ENCODE measurements at places on chromosomes 16 and 17. TPM values are rescaled to one million over a fixed set of nuclear protein-coding genes. Genes with fewer than 3 reads are reported as not detected.
A peak's percentile ranks its signal among the peaks of the same experiment; 100 is the strongest.

- H3K36me3 ChIP-seq, result no peaks in the 10 kb centered on the region
- H3K27ac ChIP-seq, result no peak overlapping the region
- DNase-seq, result no peak
Observed at GRCh38 chr16:68227183-68227793, 8.6 kb downstream of the ESRP2 start.

GRCh38 chr17:68197091-68197996 is 50.5 kb upstream of the AMZ2 start:
- H3K36me3 ChIP-seq, result no peaks in the 10 kb centered on the region
- peaks cover 20% of the 10 kb centered on the region for H3K4me1 ChIP-seq
- DNase-seq, result no peak

DNA sequence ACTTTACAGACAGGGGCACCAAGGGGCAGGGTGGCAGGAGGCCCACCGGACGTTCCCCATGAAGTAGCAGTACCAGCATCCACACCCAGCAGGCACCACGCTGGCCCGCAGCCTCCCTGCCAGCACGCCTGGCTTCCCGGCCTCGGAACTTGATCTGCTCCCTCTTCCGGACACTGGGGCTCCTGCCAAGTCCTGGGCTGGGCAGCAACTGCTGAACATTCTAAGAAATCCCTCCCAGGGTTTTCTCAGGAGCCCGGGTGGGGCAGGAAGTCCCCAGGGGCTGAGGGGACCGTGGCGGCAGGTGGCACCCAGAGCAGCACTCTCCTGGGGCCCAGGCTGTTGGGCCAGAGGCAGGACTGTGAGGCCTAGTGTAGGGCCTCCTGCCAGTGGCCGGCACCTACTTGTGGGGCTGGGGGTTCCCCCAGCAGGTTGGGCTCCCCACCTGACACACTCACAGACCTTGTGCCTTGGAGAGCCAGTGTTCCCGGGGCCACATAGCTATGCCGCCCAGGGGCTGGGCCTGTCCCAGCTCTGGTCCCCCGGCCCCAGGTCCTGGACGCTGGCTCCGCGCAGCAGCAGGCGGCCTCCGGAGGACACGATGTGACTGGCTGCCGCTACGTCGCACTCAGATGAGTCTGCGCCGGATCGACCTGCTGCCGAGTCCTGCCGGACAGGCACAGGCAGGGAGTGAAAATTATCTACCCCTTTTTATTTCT is 86.2 kb upstream of the CBX4 start:
- no peaks in the 10 kb centered on the region for H3K27me3 ChIP-seq
- H3K4me1 ChIP-seq, result peaks cover 7% of the 10 kb centered on the region
- H3K36me3 ChIP-seq, result no peaks in the 10 kb centered on the region
- no peak overlapping the region for H3K27ac ChIP-seq
- no peak overlapping the region for H3K4me3 ChIP-seq
- no peak for DNase-seq

GRCh38 chr16:3259836-3260235 is 3.4 kb upstream of the MEFV start:
- H3K4me1 ChIP-seq, result no peaks in the 10 kb centered on the region
- no peaks in the 10 kb centered on the region for H3K36me3 ChIP-seq
- DNase-seq, result no peak
- no peak overlapping the region for H3K27ac ChIP-seq

DNA sequence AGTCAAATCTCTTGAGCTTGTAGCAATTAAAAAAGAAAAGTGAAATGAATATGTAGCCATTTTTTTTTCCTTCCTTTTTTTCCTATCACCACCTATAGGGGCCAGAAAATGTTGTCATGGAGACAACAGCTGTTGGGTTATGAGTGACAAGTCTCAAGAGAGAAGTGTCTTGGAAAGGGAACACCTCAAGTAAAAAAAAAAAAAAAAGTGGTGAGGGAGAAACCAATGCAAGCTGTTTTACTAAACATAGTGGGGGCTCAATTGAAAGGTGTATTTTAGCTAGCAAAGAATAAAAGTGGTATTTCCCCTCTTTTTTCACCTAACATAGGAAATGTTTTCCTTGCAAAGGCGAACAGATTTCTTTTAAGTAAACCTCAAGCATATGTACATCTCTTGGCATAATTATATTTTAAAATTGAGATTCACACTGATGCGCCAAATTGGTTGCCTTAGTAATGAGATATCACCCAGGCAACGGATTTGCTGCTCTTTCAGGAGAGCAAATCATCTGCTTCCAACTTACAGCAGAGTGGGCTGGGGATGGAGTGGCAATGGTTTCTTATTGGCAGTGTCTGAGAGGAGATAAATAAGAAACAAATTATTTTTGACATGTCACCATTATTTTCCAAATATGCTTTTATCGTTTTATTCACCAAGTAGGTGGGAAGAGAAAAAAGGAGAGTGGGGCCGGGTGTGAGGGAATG is 183.6 kb downstream of the MYO1D start:
- no peak for DNase-seq
- H3K4me1 ChIP-seq, result no peaks in the 10 kb centered on the region
- no peak overlapping the region for H3K27ac ChIP-seq
- no peaks in the 10 kb centered on the region for H3K36me3 ChIP-seq
- H3K4me3 ChIP-seq, result no peak overlapping the region
- no peaks in the 10 kb centered on the region for H3K27me3 ChIP-seq

GRCh38 chr16:90009172-90009899 is 9.9 kb downstream of the DBNDD1 start:
- H3K27me3 ChIP-seq, result no peaks in the 10 kb centered on the region
- H3K36me3 ChIP-seq, result no peaks in the 10 kb centered on the region
- no peak overlapping the region for H3K27ac ChIP-seq
- H3K4me3 ChIP-seq, result no peak overlapping the region
- DNase-seq, result no peak

- no peak overlapping the region for H3K27ac ChIP-seq
- H3K36me3 ChIP-seq, result no peaks in the 10 kb centered on the region
- no peak overlapping the region for H3K4me3 ChIP-seq
- no peaks in the 10 kb centered on the region for H3K27me3 ChIP-seq
- peak; percentile 19 for DNase-seq
- no peaks in the 10 kb centered on the region for H3K4me1 ChIP-seq
Observed at GRCh38 chr17:39950871-39951348, 11.9 kb upstream of the GSDMA start.

- H3K4me1 ChIP-seq, result no peaks in the 10 kb centered on the region
- no peak overlapping the region for H3K4me3 ChIP-seq
- no peak for DNase-seq
- no peak overlapping the region for H3K27ac ChIP-seq
- H3K36me3 ChIP-seq, result no peaks in the 10 kb centered on the region
- no peaks in the 10 kb centered on the region for H3K27me3 ChIP-seq
Observed at GRCh38 chr16:23521037-23521743, 10.9 kb upstream of the GGA2 start.

GRCh38 chr17:77738751-77739531 is 219.6 kb upstream of the TNRC6C start:
- no peaks in the 10 kb centered on the region for H3K36me3 ChIP-seq
- no peak overlapping the region for H3K27ac ChIP-seq
- H3K4me1 ChIP-seq, result peaks cover 9% of the 10 kb centered on the region
- DNase-seq, result no peak
- no peak overlapping the region for H3K4me3 ChIP-seq

DNA sequence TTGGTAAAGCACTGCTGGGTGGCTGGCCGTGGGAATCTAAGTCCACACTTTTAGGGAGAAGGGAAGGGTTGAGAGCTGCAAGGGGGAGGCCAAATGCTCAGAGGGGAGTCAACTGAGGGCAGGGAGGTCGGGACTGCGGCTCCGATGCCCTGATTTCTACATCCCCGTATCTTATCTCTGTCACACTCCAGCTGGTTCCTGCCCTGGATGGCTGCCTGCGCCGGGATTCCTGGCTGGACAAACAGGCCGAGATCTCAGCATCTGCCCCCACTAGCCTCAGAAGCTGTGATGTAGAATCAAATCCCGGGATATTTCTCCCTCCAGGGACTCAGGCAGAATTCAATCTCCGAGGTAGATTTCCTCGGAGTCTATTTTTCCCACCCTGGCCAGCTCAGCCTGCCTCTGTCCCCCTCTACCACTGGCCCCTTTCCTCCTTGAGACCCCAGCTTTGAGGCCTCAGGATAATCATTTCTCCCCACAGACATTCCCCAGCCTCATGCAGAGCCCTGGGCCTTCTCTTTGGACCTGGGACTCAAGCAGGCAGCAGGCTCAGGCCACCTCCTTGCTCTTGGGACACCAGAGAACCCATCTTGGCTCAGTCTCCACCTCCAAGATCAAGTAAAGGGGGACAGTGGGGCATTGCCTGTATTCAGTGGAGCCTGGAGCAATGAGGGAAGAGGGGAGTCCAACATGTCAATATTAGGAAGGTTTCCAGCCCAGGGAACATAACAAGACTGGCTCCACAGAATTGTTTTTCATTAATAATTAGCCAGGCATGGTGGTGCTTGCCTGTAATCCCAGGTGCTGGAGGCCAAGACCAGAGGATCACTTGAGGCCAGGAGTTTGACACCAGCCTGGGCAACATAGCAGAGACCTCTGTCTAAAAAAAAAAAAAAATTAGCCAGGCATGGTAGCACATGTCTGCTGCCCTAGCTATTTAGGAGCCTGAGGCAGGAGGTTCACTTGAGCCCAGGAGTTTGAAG is 1.8 kb downstream of the SHBG start:
- no peak for DNase-seq
- no peak overlapping the region for H3K27ac ChIP-seq
- no peak overlapping the region for H3K4me3 ChIP-seq

- no peak overlapping the region for H3K4me3 ChIP-seq
- DNase-seq, result no peak
- H3K27ac ChIP-seq, result no peak overlapping the region
- peaks cover 3% of the 10 kb centered on the region for H3K4me1 ChIP-seq
- no peaks in the 10 kb centered on the region for H3K36me3 ChIP-seq
Observed at GRCh38 chr16:66874079-66874775, 6.1 kb upstream of the PDP2 start.

GRCh38 chr16:16121185-16121727 is 102.0 kb downstream of the ABCC6 start:
- H3K27me3 ChIP-seq, result no peaks in the 10 kb centered on the region
- no peak for DNase-seq
- no peak overlapping the region for H3K27ac ChIP-seq
- no peaks in the 10 kb centered on the region for H3K4me1 ChIP-seq
- H3K36me3 ChIP-seq, result no peaks in the 10 kb centered on the region

DNA sequence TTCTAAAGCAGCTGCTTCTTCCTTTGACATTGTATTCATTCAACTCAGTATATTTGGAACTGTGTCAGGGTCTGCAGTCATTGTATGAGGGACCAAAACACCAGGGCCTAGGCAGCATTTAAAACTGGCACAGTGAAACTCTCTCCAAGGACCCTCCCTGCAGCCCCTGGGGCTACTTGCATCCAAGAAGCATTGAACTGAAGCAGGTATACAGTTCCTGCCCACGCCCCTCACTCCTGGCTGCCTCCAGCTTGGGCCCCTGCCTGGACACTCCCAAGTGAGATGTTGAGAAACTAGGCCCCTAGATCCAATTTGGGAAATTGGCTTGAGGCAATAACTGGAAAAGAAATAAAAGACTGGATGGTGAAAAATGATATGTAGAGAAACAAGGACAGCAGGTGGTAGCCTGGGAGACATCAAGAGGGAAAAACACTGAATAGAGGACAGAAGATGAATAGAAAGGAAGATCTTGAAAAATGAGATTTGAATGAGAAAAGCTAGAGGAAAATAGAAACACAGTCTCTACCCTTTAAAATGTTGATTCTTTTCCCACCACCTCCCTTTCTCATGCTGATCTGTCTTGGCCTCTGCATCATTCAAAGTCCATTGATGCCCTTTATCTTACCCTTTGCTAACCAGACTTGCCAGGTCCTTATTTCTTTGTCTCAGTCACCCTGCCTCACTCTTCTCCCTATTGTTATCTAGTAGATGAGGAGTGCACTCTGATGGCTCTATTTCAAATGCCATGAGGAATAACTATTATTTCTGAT is 368.8 kb upstream of the CDH8 start:
- DNase-seq, result no peak
- no peak overlapping the region for H3K4me3 ChIP-seq
- H3K27ac ChIP-seq, result no peak overlapping the region
- H3K27me3 ChIP-seq, result no peaks in the 10 kb centered on the region
- no peaks in the 10 kb centered on the region for H3K4me1 ChIP-seq

DNA sequence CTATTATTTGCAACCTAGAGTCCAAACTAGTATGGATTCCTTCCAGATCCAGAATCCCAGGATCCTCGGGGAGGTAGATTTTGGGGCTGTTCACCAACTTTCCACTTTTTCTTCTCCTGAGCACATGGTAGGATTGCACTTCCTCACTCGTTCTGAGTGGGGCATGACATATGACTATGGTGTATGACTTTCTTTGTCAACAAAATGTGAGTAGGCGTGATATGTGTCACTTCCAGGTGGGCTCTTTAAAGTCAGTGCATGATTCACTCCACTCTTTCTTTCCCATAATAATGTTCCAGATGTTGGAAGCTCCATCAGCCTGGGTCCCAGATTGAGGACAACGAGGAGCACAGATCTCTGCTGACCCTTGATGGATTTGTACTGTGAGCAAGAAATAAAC is 21.5 kb downstream of the IRX5 start:
- H3K4me1 ChIP-seq, result no peaks in the 10 kb centered on the region
- DNase-seq, result no peak
- no peak overlapping the region for H3K4me3 ChIP-seq
- no peaks in the 10 kb centered on the region for H3K36me3 ChIP-seq
- no peak overlapping the region for H3K27ac ChIP-seq
- no peaks in the 10 kb centered on the region for H3K27me3 ChIP-seq

DNA sequence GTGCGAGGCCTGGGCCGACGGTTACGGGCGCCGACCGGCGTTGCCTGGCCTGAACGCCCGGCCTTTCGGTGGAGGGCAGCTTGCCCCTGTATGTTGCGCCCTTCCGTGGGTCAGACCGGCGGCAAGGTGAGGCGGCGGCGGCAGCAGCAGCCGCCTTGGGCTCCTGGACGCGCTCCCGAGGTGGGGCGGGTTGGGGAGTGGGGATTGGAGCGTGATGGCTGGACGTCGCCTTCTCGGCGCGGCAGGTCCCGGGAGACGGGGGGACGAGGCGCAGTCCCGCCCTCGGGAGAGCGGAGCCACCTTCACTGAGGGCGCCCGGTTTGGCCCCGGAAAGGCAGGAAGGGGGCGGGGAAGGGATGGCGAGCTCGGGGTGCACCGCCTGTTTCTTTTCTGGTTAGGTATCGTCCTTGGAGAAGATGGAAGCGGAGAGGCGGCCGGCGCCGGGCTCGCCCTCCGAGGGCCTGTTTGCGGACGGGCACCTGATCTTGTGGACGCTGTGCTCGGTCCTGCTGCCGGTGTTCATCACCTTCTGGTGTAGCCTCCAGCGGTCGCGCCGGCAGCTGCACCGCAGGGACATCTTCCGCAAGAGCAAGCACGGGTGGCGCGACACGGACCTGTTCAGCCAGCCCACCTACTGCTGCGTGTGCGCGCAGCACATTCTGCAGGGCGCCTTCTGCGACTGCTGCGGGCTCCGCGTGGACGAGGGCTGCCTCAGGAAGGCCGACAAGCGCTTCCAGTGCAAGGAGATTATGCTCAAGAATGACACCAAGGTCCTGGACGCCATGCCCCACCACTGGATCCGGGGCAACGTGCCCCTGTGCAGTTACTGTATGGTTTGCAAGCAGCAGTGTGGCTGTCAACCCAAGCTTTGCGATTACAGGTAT is 671 bp downstream of the DGKE start:
- no peaks in the 10 kb centered on the region for H3K36me3 ChIP-seq
- H3K4me3 ChIP-seq, result peak overlapping the region; percentile 77

Gene RPGRIP1L
- 10.7 TPM for total RNA-seq

Gene GAS2L2
- 0.60 TPM for total RNA-seq

Gene IL34
- 2.8 TPM for total RNA-seq

Gene TSR3
- total RNA-seq, result 35.0 TPM
